ENCODE measurements at places on chromosomes 7 and 10.

- DNase-seq = no peak
Observed at GRCh38 chr10:79221110-79222051, 125.9 kb upstream of the PPIF start.

DNA sequence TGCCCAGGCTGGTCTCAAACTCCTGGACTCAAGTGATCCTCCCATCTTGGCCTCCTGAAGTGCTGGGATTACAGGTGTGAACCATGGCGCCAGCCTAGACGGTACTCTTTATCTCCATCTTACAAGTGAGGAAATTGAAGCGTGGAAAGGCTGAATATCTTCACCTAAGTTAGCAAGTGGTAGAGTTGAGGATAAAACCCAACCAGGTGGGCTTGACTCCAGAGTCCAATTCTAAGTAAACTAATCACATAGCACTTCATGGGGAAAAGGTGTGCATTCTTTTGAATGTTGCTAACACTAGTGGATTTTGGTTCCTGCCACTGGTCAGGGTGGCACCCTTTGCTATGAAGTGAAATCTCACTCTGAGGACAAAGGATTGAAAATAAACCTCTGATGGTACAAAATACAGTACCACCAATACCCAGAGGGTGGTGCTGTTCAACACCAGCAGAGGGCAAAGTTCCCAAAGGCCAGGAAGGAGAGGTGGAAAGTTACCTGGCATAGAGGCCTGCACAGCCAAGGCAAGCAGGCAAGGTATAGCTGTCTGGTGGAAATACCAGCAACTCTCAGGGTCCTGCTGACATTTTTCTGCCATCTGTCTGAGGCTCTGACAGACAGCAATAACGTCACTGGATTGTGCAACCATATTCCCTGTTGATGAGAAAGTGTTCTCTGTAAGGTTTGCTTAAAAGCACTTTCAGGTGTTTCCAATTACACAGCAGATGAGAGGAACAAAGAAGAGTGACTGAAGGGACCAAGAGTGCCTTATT, 17.6 kb downstream of the ZDHHC16 start:
- DNase-seq = no peak

GRCh38 chr7:122383934-122384333, 79.4 kb upstream of the FEZF1 start:
- no peak for DNase-seq

DNA sequence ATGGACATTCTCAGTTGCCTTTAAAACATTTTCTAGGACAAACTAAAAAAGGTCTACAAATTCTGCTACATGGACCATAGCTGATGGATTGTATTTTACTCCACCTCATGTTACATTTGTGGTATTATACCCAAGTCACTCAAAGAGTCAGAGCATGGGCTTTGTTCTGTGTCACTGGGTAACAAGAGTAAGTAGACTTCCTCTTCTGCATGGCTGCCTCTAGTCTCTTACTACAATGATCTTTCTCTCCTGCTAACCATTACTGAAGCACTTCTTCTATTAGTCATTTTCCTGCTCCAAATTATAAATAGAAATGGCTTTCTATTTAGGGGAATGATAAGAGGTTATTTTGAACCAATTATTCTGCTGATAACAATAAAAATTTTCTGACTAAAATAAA, 727.4 kb upstream of the NRP1 start:
- no peak for DNase-seq

All from AG04449 (cell line).